ENCODE measurements at places on chromosomes 3 and 15.
A peak's percentile ranks its signal among the peaks of the same experiment; 100 is the strongest.

DNA sequence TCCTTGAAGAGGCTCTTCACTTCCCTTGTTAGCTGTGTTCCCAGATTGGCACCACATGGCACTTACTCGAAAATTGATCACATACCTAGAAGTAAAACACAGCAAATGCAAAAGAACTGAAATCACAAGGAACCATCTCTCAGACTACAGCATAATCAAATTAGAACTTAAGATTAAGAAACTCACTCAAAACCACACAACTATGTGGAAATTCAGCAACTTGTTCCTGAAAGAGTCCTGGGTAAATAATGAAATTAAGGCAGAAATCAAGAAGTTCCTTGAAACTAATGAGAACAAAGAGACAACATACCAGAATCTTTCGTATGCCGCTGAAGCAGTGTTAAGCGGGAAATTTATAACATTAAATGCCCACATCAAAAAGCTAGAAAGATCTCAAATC lies 566.3 kb upstream of the TGFBR2 start:
- DNase-seq, result no peak

- DNase-seq, result no peak
These were observed 124.8 kb downstream of the EDEM1 start for GRCh38 chr3:5312290-5312689.

- no peak for DNase-seq
These were observed 65.4 kb downstream of the C3orf70 start for GRCh38 chr3:185087419-185087818.

DNA sequence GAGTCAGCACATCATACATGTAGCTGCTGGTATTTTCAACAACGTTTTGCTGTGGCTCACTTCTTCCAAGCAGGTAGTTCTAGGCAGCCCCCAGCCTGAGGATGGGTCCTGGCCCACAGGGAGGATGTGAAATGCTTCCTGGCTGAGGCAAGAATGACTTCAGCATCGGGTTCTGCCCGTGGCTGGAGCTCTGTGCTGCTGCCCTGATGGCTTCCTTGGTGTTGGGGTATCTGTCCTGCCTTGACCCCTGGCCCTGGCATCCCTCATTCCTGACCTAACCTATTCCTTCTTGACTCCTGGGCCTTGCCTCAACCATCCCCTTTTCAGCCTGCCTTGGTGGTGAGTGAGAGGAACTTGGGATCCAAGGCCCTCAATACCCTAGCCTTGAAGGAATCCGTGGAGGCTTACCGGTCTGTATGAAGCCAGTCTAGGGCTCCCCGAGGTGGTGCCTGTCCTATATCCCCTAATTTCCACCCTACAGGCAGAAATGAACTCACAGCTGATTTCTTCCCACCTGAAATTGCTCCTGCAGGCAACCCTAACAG lies 300.6 kb downstream of the TLE3 start:
- DNase-seq, result no peak

GRCh38 chr3:128497305-128498126 lies 4.5 kb upstream of the GATA2 start:
- peak; percentile 51 for DNase-seq

DNA sequence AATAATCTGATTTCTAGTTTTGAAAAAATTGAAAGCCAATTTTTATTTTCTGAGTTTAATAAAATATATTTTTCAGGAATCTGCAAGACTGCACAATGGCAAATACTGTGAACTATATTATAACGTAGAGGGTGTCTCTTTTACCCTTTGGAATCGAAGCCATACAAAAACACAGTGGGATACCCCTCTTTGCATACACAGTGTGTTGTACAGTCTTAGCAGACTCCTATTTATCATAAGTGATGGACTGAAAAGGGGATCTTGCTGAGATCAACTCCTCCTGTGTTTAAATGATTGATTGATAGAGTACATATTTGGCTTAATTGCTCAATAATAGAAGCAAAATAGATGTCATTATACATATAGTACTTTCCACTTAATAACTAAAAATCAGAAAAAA lies 981.2 kb downstream of the NSUN3 start:
- DNase-seq, result no peak

DNA sequence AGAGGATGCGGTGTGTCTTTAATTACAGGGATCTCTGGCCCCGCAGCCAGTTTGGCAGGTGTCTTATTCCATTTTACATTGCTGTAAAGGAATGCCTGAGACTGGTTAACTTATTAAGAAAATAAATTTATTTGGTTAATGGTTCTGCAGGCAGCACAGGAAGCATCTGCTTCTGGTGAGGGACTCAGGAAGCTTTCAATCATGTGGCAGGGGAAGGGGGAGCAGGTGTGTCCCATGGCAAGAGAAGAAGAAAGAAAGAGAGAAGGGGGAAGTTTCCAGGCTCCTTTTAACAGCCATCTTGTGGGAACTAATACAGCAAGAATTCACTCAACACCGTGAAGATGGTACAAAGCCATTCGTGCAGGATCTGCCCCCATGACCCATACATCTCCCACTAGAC lies 128.0 kb upstream of the CRBN start:
- no peak for DNase-seq

DNA sequence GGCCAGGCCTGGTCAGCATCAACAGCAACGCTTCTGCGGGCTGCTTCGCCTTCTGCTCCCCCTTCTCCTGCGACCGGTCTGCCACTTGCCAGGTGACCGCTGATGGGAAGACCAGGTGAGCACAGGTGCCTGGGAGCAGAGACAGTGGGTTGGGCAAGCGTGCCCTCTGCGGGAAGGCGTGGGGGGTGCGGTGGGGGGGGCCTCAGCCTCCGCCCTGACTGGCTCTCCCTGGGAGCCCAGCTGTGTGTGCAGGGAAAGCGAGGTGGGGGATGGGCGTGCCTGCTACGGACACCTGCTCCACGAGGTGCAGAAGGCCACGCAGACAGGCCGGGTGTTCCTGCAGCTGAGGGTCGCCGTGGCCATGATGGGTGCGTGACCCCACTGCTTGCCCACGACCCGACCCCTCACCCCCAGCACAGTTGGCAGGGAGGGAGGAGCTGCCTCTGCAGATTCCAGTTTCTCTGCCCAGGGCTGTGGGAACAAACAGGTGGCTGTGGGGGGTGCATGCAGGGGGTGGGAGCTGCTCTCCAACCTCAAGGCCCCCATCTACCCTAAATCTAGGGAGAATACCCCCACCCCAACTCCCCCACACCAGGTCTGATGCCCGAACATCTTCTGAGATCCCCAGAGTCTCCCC lies 8.8 kb downstream of the STAB1 start:
- no peak for DNase-seq

DNA sequence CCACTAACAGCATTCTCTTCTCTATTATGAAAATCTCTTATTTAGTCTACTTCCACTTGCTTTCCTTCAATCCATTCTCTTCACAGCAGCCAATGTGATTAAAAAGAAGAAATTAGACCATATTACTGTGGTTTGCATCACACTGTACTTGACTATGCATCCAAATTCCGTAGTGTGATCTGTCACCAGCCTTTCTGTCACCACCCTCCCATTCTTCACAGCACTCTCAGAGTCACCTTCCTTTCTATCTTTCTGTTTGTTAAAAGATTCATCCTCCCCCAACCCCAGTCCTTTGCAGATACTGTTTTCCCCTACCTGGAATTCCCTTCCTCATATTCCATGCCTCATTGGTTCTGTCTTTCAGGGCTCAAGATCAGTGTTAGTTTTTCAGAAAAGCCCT lies 55.0 kb upstream of the ABHD10 start:
- no peak for DNase-seq

- DNase-seq, result no peak
These were observed 112.5 kb upstream of the NR2F2 start for GRCh38 chr15:96217983-96218382.

DNA sequence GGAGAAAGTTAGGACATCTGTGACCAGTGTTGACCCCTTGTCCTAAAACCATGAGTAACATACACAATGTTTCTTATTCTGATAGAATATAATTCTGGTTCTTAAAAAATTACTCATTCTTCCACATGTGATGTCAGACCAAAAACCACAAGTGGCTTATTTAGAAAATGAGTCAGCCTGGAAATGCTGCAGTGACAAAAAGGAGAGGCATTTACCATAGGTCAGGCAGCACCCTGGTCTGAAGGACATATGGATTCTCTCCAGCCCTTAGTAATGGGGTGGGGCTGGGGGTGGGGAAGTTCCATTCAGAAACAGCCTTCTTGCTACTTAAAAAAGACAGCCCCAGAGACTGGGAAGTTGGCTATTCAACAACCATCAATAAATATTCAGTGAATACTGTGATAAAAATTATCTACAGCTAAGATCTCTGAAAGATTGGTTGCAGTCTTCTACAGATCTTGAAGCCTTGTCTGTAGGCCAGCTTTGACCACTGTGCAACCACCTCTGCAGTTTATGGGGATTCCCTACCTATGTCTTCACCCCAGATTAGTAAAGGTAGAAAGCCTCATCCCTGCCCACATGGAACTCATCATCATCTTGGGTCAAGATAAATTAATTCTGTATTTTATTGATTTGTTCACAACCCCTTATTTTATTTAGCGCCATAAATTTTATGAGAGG lies 34.9 kb upstream of the TIMP4 start:
- no peak for DNase-seq

DNA sequence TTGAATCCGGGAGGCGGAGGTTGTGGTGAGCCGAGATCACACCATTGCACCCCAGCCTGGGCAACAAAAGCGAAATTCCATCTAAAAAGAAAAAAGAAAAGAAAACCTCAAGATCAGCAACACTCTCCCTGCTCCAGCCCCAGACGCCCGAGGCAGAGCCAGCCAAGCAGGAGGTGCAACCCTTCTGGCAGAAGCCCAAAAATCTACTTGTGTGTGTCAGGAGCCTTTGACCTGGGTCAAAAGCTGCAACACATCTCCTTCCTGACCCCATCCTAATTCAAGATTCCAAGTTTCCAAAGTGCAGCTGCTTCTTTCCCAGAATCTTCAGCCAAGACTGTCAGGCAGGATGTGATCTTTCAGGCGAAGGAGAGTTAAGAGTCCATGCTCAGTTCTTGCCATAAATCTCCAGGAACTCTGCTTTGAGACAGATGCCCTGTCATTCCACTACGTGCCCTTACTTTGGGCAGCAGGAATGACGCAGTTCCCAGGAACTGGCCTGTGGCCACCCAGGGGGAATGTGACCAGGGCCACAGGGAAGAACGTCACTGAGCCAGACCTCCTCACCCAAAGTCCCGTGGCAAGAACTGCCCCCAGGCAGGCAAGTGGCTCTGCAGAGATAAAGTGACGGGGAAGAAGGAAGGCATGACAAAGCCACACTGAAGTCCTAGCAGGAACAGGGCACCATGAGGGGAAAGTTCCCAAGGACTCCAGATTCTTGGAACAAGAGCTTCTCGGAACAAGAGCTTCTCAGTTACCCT lies 39.4 kb downstream of the SH3BP5 start:
- DNase-seq, result no peak

GRCh38 chr3:52721002-52721729 lies 15.3 kb downstream of the SPCS1 start:
- no peak for DNase-seq

- DNase-seq, result no peak
These were observed 20.3 kb downstream of the IL12A start for GRCh38 chr3:160008961-160009360.

GRCh38 chr3:129014148-129014547 lies 13.0 kb downstream of the EFCC1 start:
- DNase-seq, result no peak

DNA sequence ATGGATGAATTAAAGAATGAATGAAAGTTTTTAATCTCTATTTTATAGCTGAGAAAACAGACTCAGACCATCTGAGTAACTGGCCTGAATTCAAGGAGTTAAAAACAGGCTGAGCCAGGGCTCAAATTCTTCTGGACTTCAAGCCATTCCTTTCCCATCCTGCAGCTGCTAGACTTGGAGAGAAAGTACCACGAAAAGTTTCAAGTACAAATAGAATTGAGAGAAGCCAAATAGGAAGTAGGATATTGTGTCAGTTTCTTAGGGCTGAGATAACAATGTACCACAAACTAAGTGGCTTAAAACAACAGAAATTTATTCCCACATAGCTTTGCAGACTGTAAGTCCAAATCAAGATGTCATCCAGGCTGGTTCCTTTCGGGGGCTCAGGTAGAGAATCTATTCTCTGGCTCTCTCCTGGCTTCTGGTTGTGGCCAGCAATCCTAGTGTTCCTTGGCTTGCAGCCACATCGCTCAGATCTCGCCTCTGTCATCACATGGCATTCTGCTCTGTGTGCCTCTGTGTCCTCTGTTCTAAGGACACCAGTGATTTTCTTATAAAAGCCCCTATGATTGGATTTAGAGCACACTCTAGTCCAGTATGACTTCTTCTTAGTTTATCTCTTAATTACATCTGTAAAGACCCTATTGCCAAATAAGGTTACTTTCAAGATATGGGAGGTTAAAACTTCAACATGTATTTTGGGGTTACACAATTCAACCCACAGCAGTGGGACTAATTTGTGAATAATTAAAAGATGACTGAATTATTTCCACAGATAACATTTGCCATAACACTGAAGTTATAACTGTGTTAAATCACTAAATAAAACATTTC lies 25.7 kb upstream of the GOLIM4 start:
- no peak for DNase-seq

DNA sequence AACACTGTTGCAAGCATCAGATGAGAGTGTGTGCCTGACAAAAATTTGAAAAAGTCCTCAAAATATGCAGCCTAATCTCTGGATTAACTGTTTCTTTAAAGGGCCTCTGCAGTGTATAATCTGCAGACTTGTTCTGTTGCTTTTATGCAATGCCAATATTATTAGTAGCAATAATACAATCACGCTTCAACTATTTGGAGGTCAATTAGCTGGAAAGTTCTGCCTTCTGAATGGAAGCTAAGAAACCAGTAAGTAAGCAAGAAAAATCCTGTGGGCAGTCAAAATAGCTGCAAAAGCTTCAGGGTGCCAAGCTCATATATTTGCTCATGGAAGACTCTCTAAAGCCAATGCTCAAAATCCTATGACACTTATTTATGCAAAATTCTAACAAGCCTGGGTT lies 153.2 kb upstream of the NR2F2 start:
- DNase-seq, result no peak

DNA sequence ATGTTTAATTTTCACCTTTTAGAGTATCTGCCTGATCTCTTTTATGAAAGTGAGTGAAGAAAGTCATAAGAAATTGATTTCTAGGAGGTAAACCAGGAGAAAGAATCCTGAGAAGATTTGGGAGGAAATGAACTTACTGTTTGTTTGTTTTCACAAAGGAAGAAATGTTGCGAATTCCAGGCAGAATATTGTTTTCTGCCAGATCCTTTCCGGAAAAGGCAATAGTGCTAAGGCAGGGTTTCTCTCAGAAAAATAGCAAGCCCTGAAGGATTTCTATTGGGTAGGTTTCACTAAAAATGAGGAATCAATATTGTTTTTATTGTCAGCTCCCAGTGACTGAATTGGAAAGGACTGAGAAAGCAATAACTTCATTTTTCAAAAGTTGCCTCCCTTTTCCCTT lies 85.7 kb upstream of the TGFBR2 start:
- DNase-seq, result no peak

GRCh38 chr3:18111796-18112232 lies 313.3 kb downstream of the SATB1 start:
- DNase-seq, result no peak

DNA sequence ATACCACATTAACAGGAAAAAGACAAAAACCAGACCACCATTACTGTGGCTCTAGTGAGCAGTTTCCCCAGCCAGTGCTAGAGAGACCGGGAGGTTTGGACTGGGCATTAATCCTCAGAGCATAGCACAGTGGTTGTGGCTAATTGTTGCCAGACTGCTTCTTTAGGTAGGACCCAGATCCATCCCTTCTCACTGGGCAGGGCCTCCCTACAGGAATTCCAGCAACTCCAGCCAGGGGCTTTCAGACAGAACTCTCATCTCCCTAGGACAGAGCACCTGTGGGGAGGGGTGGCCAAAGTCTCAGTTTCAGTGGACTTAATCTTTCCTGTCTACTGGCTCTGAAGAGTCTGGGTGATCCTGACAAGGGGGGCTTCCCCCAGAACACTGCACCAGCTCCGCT lies 759.6 kb downstream of the SQOR start:
- DNase-seq, result no peak
